ENCODE measurements at places on chromosomes 6 and 20. TPM values are rescaled to one million over a fixed set of nuclear protein-coding genes. Genes with fewer than 3 reads are reported as not detected.

MACROD2 gene
- 1.2 TPM for polyA plus RNA-seq

GRCh38 chr6:64256483-64256882 is 620.9 kb downstream of the PHF3 start:
- DNase-seq, result no peak

VSTM2L gene
- polyA plus RNA-seq, result not detected

- DNase-seq, result no peak
Observed at GRCh38 chr6:111624401-111625098, 18.9 kb upstream of the TRAF3IP2 start.

MICB gene
- 7.7 TPM for polyA plus RNA-seq

DNA sequence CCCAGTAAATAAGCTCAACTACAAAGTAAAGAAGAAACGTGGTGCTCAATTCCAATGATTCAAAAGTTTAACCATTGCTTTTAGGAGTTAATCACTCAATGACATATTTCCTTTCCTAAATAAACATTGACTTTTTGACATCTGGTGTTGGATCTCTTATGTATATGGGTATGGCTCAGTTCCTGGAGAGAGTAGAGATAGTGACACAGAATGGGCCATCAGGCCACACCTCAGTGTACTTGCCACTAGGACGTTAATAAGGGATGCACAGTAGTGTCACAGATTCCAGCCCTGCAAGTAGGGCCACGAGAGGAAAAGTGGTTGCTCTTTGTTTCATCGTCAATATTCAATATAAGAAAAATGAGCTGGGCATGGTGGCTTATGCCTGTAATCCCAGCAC is 48.9 kb upstream of the TXNDC5 start:
- no peak for DNase-seq

DNA sequence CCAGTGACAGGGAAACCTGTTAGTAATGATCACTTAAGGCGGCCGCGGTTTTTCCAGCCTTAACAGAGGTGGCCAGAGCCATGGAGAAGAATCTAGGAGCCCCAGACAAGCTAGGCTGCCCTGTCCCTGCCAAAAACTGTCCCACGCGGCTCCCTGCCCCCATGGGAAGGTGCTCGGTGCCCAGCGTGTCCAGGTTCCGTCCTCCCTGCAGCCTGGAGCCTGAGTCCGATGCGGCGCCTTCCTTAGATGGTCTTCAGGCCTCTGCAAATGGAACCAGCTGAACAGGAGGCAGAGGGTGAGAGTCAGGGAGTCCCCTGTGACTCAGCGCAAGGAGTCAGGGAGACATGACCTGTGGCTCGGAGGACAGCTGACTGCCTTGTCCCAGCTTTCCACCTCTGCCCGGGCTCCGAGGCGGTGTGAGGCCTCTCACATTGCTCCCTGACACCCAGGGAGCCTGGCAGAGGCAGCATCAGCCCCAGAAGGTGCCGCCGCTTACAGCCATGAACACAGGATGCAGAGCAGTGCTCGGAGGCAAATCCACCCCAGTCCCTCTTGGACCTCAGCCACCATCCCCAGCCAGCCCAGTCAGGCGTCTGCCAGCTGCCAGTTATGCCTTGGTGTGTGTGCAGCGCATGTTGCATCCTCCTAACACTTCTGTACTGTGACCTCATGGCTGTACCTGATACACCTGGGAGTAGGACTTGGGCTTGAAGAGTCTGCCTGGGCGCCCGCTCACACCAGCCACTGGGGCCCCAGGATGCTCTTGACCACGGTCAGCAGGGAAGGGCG is 377.7 kb downstream of the CDH4 start:
- no peak for DNase-seq

- DNase-seq, result no peak
Observed at GRCh38 chr6:33279971-33280511, 3.1 kb downstream of the B3GALT4 start.

DNA sequence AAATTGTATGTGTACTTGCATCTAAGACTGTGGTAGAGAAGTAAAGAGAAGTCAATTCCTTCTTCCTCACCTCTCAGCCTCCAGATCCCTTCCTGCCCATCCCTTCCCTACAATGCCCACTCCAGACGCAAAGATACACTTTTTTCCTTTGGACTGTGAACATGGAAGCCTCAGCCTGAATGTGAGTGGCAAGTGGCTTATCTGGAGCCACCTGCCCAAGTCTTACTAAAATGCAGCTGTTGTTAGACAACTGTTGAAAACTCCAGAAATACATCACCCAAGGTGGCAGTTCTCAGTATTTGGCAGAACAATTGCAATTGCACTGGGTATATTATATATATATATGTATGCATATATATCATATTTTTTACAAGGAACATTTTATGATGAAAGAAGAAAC is 7.5 kb downstream of the VGLL2 start:
- DNase-seq, result no peak

TFAP2D gene
- not detected for polyA plus RNA-seq

- no peak for DNase-seq
Observed at GRCh38 chr6:75202676-75203131, 3.1 kb downstream of the COL12A1 start.

- DNase-seq, result no peak
Observed at GRCh38 chr20:19047951-19048296, 164.5 kb upstream of the SLC24A3 start.

CLVS2 gene
- polyA plus RNA-seq, result not detected

NRM gene
- polyA plus RNA-seq, result 1.8 TPM

SIRPB1 gene
- polyA plus RNA-seq, result not detected

DNA sequence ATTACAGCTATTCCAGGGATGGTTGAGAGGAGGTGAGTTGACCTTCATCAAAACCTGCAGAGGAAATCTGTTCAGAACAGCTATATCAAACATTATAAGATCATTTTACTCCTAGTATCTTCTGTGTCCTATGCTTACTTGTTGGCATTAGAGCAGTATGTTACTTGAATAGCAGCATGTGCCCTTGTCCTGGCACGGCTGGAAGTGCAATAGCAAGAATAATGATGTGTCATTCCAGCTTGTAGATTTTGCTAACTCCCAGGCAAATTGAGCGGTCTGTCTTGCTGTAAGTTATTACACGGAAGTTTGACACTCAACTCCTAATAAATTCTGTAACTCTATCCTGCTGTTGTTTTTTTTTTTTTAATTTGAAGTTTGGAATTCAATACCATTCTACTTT is 385.5 kb downstream of the TENT5A start:
- DNase-seq, result no peak

DNA sequence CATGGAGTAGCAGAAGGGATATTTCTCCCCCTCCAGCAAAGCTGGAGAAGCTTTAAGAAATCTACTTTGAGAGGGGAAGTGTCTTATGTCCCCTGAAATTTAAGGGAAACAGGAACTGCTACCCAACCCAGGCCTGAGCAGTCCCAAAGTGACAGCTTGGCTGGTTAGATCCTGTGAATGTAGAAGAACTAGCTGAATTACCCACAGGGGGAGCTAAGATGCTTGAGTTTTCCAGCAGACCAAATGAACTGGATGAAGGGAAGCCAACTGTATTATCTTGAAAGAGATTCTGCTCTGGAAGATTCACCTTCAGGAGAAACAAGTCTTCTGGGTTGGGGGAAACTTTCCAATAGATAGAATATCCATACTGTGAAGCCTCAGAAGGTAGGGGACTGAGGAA is 303.3 kb upstream of the MMS22L start:
- DNase-seq, result no peak

GRCh38 chr6:34546551-34547321 is 9.4 kb downstream of the SPDEF start:
- peak; percentile 82 for DNase-seq

- DNase-seq, result peak; percentile 56
Observed at GRCh38 chr20:36499211-36499610, 42.1 kb upstream of the MYL9 start.

GRCh38 chr6:501891-502601 is 110.5 kb downstream of the IRF4 start:
- no peak for DNase-seq

SLC23A2 gene
- 1.4 TPM for polyA plus RNA-seq

KLC4 gene
- polyA plus RNA-seq, result 58.4 TPM

- peak; percentile 33 for DNase-seq
Observed at GRCh38 chr20:38194971-38195504, 30.0 kb upstream of the TGM2 start.

DNA sequence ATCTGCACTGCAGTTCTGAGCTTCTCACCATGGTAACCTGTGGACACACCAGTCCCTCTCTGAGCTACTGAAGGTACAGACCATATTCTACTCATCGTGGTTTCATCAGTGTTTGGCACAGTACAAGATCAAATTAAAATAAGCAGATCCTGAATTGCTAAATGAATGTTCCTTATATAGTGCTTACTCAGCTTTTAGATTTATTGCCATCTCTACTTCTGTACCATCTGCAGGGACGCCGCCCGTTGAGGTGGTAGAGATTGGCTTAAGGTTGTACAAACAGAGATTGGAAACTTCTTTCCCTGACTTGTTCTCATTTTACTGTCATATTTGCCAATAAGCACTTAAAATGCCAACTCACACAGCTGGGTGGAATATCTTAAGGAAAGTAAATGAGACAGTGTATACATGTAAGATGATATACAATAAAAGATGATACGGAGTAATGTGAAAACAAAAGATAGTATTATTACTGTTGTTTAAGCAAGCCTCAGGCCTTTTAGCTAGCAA is 223.4 kb upstream of the FOXQ1 start:
- no peak for DNase-seq

TNNC2 gene
- 2.9 TPM for polyA plus RNA-seq

GRCh38 chr6:2819115-2819514 is 22.5 kb downstream of the SERPINB1 start:
- no peak for DNase-seq

DNA sequence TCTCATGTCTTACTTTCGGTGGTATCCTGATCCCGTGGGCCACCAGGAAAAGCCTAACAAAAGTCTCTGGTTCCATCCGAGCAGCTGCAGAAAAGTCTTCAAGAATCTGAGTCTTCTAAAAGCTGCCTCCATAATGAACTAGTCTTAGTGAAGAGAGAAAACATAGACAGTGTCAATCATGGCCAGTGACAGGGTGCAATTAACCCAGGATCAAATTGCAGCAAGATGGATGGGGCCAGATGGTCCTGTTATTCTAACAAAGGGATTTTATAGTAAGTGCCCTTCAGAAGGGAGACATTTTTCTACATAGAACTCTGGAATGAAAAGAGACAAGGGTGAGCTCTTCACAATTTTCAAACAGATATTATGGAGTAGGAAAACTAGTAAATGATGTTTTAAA is 281.6 kb upstream of the ZFP64 start:
- DNase-seq, result no peak

- DNase-seq, result no peak
Observed at GRCh38 chr20:50367104-50367674, 143.0 kb upstream of the PTPN1 start.

DNA sequence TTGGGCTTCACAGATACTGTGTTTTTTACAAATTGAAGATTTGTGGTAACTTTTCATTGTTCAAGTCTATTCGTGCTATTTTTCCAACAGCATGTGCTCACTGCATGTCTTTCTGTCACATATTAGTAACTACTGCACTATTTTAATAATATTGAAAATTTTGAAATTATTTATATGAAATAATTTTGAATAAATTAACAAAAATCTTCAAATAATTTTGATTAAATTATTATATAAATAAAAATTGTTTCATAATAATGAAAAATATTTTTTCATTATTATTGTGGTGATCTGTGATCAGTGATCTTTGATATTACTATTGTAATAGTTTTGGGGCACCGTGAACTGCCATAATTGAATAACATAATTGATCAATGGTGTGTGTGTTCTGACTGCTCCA is 204.1 kb downstream of the OGFRL1 start:
- no peak for DNase-seq

DNA sequence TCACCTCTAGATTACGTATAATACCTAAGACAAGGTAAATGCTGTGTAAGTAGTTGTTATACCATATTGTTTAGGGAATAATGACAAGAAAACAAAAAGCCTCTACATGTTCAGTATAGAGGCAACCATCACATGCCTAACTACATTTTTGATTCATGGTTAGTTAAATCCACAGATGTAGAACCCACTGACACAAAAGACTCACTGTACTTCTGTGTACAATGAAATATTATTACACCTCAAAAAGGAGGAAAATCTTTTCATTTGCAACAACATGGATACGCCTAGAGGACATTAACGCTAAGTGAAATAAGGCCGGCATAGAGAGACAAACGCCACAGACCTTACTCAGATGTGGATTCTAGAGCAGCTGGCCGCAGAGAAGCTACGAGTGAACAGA is 50.5 kb downstream of the NINL start:
- no peak for DNase-seq

PGC gene
- 12.6 TPM for polyA plus RNA-seq

- peak; percentile 65 for DNase-seq
Observed at GRCh38 chr6:131250122-131250521, 114.9 kb downstream of the AKAP7 start.

- no peak for DNase-seq
Observed at GRCh38 chr6:44093066-44093465, 34.2 kb downstream of the MRPL14 start.

- DNase-seq, result no peak
Observed at GRCh38 chr6:141313986-141314385, 818.7 kb upstream of the GJE1 start.

DNA sequence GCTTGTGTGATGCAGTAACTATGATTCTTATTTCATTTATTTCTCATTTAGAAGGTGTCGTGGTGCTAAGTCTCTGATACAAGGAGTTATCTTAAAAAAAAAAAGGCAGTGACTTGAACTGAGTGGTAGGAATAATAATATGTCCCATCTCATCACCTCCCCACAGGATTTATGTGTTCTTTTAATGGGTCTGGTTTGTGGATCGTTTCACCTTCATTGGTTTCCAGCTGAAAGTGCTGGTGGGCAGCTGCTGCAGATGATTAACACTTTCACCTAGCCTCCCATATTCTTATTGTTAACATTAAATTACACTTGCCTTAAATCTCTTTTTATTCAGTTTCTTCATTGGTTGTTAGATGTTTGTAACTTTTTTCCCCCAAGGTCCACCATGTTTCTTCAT is 68.8 kb downstream of the ANKRD6 start:
- DNase-seq, result no peak

DNA sequence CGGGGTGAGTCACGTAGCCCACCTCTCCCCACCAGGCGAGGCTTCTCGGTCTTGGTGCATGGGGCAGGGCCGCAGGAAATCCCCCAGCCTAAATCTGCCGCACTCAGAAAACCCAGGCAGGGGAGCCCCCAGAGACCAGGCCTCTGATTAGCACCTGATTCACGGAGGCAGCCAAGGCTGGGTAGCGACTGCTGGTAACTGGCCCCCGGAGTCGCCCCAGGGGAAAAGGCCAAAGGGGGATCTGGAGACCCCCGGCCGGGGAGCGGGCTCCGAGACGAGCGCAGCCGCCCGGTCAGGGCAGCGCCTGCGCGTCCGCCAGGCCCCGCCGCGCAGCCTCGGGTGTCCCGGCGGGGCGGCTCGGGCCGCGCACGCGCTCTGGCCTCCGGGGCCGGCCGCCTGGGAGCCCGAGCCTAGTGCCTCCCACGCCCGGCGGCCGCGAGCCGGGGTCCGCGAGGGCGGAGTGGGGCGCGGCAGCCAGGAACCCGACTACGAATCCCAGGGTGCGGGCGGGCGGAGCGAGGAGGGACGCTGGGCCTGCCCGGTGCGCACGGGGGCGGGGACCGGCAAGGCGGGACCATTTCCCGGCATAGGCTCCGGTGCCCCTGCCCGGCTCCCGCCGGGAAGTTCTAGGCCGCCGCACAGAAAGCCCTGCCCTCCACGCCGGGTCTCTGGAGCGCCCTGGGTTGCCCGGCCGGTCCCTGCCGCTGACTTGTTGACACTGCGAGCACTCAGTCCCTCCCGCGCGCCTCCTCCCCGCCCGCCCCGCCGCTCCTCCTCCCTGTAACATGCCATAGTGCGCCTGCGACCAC is at the start of gene DUSP22:
Gene DUSP22, plus strand, starts transcription at position 791 of the 809 bp plus-strand sequence. CDS start 53 bp downstream, outside the sequence.
- peak; percentile 93 for DNase-seq

SLA2 gene
- polyA plus RNA-seq, result 3.4 TPM

GRCh38 chr6:4405621-4406212 is 270.3 kb upstream of the ECI2 start:
- no peak for DNase-seq

- DNase-seq, result no peak
Observed at GRCh38 chr20:46941404-46941803, 46.8 kb downstream of the EYA2 start.

All from sigmoid colon (tissue), 7 donors.